ENCODE measurements at places on chromosomes 11 and 22. TPM values are rescaled to one million over a fixed set of nuclear protein-coding genes. Genes with fewer than 3 reads are reported as not detected.

TMPRSS13 gene
- total RNA-seq = 3.4 TPM

TENM4 gene
- total RNA-seq = 1.9 TPM

DRICH1 gene
- total RNA-seq = 0.64 TPM

OR8B12 gene
- total RNA-seq = not detected

CCDC73 gene
- total RNA-seq = not detected

OR5A1 gene
- not detected for total RNA-seq

ANGPTL5 gene
- not detected for total RNA-seq

BBOX1 gene
- total RNA-seq = not detected

SLC5A1 gene
- not detected for total RNA-seq

HEPHL1 gene
- total RNA-seq = not detected

DNA sequence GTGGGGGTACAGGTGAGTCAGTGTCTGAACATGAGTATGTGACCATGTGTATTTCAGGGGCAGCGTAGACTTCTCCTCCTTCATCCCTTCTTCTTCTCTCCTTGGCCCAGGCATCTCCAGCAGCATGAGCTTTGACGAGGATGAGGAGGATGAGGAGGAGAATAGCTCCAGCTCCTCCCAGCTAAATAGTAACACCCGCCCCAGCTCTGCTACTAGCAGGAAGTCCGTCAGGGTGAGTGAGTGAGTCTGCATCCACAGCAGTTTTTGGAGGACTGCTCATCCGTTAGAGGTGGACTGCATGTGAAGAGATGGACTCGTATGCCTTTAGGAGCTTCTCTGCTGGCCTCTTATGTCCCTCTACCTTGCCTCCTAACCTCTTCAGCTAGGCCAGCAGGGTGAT is 15.6 kb downstream of the TUB start:
- no peak overlapping the region for H3K4me3 ChIP-seq
- no peaks in the 10 kb centered on the region for H3K4me1 ChIP-seq
- DNase-seq = no peak
- H3K27ac ChIP-seq = no peak overlapping the region

- H3K36me3 ChIP-seq = no peaks in the 10 kb centered on the region
- peaks cover 14% of the 10 kb centered on the region for H3K27me3 ChIP-seq
- no peak for DNase-seq
- no peak overlapping the region for H3K4me3 ChIP-seq
- no peak overlapping the region for H3K27ac ChIP-seq
Observed at GRCh38 chr22:19577422-19577966, 53.3 kb upstream of the CLDN5 start.

DNA sequence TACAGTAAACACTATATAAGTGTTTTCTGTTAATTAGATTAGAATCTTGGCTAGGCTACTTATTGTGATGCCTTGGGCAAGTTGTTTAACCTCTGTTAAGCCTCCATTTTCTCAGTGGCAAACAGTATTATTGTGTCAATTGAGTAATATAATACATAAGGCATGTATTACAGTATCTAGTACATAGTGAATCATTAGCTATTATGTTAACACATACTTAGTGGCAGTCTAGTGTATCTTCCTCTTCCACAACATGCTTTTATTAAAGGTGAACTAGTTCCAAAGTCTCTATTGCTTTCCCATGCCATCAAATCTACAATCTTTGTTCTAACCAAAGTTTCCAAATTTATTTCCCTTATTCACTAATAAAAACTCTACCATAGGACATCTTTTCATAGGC is 200.9 kb downstream of the SOX6 start:
- no peak for DNase-seq
- no peaks in the 10 kb centered on the region for H3K27me3 ChIP-seq
- no peaks in the 10 kb centered on the region for H3K4me1 ChIP-seq
- H3K27ac ChIP-seq = no peak overlapping the region

- peaks cover 12% of the 10 kb centered on the region for H3K4me1 ChIP-seq
- peak overlapping the region; percentile 45 for H3K4me3 ChIP-seq
- DNase-seq = peak; percentile 26
- H3K27ac ChIP-seq = no peak overlapping the region
- no peaks in the 10 kb centered on the region for H3K36me3 ChIP-seq
Observed at GRCh38 chr11:120952461-120953434, 71.2 kb upstream of the TBCEL start.

- H3K27me3 ChIP-seq = no peaks in the 10 kb centered on the region
- no peak overlapping the region for H3K27ac ChIP-seq
- H3K4me3 ChIP-seq = no peak overlapping the region
- no peak for DNase-seq
- no peaks in the 10 kb centered on the region for H3K4me1 ChIP-seq
- H3K36me3 ChIP-seq = no peaks in the 10 kb centered on the region
Observed at GRCh38 chr11:87219266-87219665, 181.5 kb downstream of the TMEM135 start.

- H3K27ac ChIP-seq = no peak overlapping the region
- no peak overlapping the region for H3K4me3 ChIP-seq
- H3K4me1 ChIP-seq = no peaks in the 10 kb centered on the region
- no peak for DNase-seq
- H3K36me3 ChIP-seq = no peaks in the 10 kb centered on the region
- H3K27me3 ChIP-seq = no peaks in the 10 kb centered on the region
Observed at GRCh38 chr11:103537904-103538502, 428.8 kb downstream of the DYNC2H1 start.

- H3K27ac ChIP-seq = no peak overlapping the region
- H3K36me3 ChIP-seq = no peaks in the 10 kb centered on the region
- H3K4me1 ChIP-seq = peaks cover 62% of the 10 kb centered on the region
Observed at GRCh38 chr22:23210428-23211170, 30.3 kb downstream of the BCR start.

DNA sequence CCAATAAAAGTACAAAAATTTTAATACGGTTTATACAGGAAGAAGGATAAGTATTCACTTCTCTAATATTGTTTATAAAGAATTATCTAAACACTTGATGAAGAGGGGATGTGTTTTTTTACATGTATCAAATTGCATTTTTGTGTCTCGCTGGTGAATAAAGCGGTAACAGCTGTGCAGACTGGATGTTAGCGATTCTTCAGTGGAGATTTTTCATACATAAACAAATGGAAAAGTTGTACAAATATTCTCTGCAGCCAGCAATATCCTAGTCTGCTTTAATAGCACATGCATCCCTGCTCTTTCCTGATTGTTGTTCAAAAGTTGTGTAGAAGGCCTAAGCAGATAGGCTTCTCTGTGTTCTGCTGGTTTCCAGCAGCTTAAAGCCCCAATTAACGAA is 369.3 kb downstream of the SOX6 start:
- no peaks in the 10 kb centered on the region for H3K36me3 ChIP-seq
- no peaks in the 10 kb centered on the region for H3K27me3 ChIP-seq
- DNase-seq = no peak

DNA sequence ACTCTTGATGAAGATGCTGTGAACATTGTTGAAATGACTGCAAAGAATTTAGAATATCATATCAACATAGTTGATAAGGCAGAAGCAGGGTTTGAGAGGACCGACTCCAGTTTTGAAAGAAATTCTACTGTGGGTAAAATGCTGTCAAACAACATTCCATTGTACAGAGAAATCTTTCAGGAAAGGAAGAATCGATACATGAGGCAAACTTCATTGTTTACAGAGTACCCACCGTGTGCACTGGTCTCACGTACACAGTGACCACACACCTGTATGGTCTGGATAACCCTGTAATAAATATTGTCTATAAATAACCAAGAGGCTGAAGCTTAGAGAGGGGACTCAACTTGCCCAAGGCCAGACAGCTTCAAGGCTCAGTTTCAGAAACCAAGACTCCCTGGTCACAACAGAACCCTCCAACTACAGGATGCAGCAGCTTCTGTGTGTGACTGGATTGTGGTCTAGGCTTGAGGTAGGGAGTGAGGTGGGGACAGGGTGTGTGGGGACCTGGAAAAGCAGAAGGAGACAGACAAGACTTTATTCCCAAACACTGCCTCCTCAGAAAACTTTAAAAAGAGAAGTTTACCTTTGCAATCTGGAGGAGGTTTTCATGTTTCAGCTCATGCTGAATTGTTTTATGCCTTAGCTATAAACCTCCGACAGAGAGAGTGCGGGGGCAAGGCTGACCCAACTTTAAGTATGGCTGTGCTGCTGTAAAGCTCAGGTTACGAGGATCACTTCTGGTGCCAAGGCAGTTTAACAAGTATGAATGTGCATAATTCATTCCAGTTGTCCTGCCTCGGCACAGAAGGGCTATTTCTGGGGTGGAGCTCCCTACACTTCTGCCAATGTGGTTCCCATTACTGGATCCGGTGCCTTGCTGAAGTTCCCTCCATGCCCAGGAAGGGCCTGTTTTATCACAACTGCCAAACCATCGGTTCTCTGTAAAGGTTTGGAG is 372.6 kb upstream of the NARS2 start:
- H3K27me3 ChIP-seq = peaks cover 12% of the 10 kb centered on the region
- H3K4me3 ChIP-seq = no peak overlapping the region
- H3K4me1 ChIP-seq = no peaks in the 10 kb centered on the region

DNA sequence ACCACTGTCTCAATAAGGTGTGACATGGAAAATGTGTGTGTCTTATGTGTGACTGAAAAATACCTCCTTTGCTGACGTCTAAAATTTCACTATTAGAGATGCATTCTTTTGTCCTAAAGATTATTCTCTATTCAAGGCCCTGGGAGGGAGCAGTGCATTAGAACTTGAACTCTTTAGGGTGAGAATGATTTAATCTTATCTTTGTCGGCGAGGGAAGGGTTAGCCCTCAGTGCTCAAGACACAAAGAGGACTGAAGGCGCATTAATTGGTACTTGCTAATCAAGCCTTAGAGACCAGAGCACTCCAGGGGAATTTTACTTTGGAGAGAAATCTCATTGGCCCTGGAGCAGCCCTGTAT is 29.8 kb upstream of the PLET1 start:
- H3K27me3 ChIP-seq = no peaks in the 10 kb centered on the region
- H3K4me3 ChIP-seq = peak overlapping the region; percentile 78
- H3K4me1 ChIP-seq = peaks cover 13% of the 10 kb centered on the region
- no peaks in the 10 kb centered on the region for H3K36me3 ChIP-seq

- peaks cover 8% of the 10 kb centered on the region for H3K27me3 ChIP-seq
- H3K27ac ChIP-seq = no peak overlapping the region
- peaks cover 49% of the 10 kb centered on the region for H3K4me1 ChIP-seq
- H3K4me3 ChIP-seq = no peak overlapping the region
- DNase-seq = no peak
- no peaks in the 10 kb centered on the region for H3K36me3 ChIP-seq
Observed at GRCh38 chr11:63564056-63564774, 1.0 kb upstream of the PLAAT2 start.

GRCh38 chr22:36548606-36549005 is 19.6 kb upstream of the EIF3D start:
- no peaks in the 10 kb centered on the region for H3K27me3 ChIP-seq
- no peak overlapping the region for H3K4me3 ChIP-seq
- H3K36me3 ChIP-seq = no peaks in the 10 kb centered on the region
- DNase-seq = no peak
